Aorta (tissue), 5 donors: ENCODE measurements at places on chromosomes 6 and 20. TPM values are rescaled to one million over a fixed set of nuclear protein-coding genes. Genes with fewer than 3 reads are reported as not detected.

GRCh38 chr6:41315203-41315602 is 20.2 kb upstream of the NCR2 start:
- H3K4me3 ChIP-seq: no peak overlapping the region
- H3K27me3 ChIP-seq: no peaks in the 10 kb centered on the region
- H3K4me1 ChIP-seq: no peaks in the 10 kb centered on the region
- no peak for DNase-seq

DNA sequence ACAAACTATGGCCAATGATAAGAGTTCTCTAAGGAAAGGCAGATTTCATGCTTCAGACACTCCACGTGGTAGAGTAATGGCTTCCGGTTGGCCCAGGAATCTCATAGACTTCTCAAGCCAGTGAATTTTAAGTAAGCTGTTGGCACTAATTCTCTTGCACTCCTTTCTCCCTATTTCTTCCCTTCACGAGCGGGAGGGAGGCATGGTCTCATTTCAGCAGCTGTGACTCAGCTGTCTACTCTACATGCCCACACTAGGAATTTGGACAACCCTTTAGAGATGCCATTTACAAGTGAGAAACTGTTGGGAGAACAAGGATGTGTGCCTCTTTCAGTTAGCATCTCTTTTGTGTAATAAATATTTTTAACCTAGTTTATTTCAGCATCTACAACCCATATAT is 107.7 kb downstream of the PTPRK start:
- H3K4me3 ChIP-seq: no peak overlapping the region
- H3K27me3 ChIP-seq: no peaks in the 10 kb centered on the region

DNA sequence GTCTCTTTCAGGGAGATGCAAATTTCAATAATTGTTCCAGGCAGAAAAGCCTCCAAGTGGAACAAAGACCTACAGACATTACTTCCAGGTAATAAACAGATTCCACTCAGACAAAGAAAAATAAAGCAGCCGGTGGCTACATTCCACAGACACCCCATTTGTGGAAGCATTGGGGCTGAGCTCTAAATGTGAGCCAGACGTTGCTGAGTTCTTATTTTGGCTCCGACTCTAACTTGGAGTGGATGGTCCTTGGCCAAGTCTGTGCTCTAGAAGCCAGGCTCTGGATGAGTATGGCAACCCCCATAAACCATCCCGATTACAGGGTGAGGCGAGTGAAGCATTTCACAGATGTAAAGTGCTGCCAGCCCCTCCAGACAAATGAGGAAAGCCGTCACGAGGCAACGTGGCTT is 6.6 kb downstream of the TRAM2 start:
- peak overlapping the region; percentile 47 for H3K27ac ChIP-seq
- no peak for DNase-seq
- H3K36me3 ChIP-seq: no peaks in the 10 kb centered on the region
- no peak overlapping the region for H3K4me3 ChIP-seq
- no peaks in the 10 kb centered on the region for H3K27me3 ChIP-seq
- peaks cover 9% of the 10 kb centered on the region for H3K4me1 ChIP-seq

DNA sequence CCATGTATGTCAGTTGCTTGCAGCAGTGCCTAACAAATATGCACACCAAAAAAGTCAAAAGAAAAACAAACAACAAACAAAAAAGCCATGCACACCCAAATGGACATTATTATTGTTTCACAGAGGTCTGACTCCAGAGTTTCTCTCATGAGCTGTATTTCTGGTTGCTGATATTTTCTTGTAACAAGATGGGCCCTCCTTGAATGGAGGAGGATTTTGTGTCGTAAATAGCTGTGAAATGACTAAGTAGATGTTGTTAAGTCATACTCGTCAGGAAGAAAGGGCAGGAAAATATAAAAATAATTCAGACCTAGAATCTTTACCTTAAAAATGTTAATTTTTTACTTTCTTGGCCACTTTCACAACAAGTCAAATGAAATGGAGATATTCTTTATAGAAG is 96.0 kb downstream of the PLEKHG1 start:
- H3K4me3 ChIP-seq: no peak overlapping the region
- H3K27ac ChIP-seq: no peak overlapping the region
- DNase-seq: no peak
- no peaks in the 10 kb centered on the region for H3K27me3 ChIP-seq

DNA sequence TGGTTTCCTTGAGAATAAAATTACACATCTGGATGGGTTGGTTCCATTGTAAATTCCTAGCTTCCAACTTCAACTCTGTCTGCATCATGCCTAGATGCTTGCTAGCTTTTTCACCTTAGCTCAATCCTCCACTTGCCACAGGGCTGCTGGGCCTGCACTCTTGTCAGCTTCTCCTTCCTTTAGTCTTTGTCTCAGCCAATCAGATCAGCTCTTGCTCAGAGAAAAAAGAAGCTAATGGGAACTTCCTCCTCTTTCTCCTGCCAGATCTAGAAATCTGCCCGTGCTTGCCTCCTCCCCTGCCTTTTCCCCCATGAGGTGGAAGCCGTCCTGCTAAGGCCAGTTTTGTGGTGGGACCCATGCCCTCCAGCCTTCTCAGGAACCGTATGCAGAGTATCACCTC is 18.5 kb downstream of the RAE1 start:
- no peak overlapping the region for H3K27ac ChIP-seq
- no peak overlapping the region for H3K4me3 ChIP-seq
- no peaks in the 10 kb centered on the region for H3K27me3 ChIP-seq
- H3K4me1 ChIP-seq: no peaks in the 10 kb centered on the region

DNA sequence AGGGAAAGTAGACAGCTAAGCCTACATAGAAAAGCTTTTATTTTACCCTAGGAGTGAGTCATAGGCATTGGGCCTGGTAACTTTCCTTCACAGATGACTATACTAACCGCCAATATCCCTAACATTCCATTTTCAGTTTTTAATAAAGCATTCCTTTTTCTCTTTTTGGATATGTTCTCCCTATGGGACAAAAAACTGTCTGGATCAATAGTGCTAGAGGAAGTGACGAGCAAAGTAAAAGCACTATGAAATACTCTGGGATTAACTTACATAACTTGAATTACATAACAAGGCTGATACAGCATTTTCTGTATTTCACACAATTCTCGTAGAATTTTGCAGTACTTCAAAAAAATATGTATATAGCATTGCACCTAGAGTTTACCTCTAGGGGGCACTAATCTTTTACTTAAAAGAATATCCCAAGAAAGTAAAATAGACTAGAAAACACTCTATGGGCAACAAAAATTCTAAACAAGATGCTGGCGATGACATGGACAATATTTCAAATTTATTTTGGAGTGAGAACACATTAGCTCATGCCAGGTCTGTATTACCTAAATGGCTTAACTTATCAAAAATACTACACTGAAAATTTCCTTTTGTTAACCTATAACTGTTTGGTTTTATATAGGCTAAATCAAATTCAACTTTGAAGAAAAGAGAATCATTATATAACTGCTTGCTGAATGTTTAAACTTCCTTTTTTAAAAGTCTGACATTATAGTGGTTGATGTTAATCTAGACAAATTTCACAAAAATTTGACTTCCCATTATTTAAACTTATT is 66.3 kb upstream of the DST start:
- no peak for DNase-seq
- peaks cover 3% of the 10 kb centered on the region for H3K4me1 ChIP-seq
- no peak overlapping the region for H3K27ac ChIP-seq
- H3K36me3 ChIP-seq: no peaks in the 10 kb centered on the region
- H3K4me3 ChIP-seq: no peak overlapping the region

GRCh38 chr6:154476494-154476893 is 34.0 kb downstream of the CNKSR3 start:
- no peak for DNase-seq
- H3K27me3 ChIP-seq: no peaks in the 10 kb centered on the region
- no peaks in the 10 kb centered on the region for H3K36me3 ChIP-seq

GRCh38 chr6:31952140-31952805 is 6.4 kb downstream of the CFB start:
- no peaks in the 10 kb centered on the region for H3K27me3 ChIP-seq
- H3K4me1 ChIP-seq: no peaks in the 10 kb centered on the region
- no peak overlapping the region for H3K4me3 ChIP-seq
- no peaks in the 10 kb centered on the region for H3K36me3 ChIP-seq
- DNase-seq: peak; percentile 90
- no peak overlapping the region for H3K27ac ChIP-seq

GRCh38 chr6:42841844-42842584 is 37.4 kb upstream of the RPL7L1 start:
- H3K4me1 ChIP-seq: no peaks in the 10 kb centered on the region
- no peak overlapping the region for H3K27ac ChIP-seq
- no peak overlapping the region for H3K4me3 ChIP-seq
- H3K27me3 ChIP-seq: no peaks in the 10 kb centered on the region
- no peak for DNase-seq
- H3K36me3 ChIP-seq: peaks cover 2% of the 10 kb centered on the region

DNA sequence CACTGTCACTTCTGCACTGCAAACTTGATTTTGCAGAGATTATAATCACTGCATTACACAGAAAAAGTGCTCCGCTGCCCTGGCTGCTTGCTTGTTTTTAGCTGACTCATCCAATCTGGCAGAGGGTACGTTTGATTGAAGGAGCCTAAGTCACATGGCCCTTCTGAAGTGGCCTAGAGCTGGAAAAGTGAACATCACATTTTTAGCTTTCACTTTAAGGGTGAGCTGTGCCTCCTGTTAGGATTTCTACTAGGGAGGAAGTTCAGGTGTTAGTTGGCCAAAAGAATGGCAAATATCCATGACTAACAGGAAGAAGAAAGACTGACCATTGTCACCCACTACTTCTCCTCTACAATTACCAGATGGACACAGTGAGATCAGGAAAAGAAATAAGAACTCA is 889.1 kb upstream of the MAP3K7 start:
- no peaks in the 10 kb centered on the region for H3K27me3 ChIP-seq
- H3K4me3 ChIP-seq: no peak overlapping the region
- no peaks in the 10 kb centered on the region for H3K36me3 ChIP-seq

- no peaks in the 10 kb centered on the region for H3K36me3 ChIP-seq
- H3K4me3 ChIP-seq: no peak overlapping the region
- H3K27ac ChIP-seq: no peak overlapping the region
These were observed 53.4 kb downstream of the FAM83B start for GRCh38 chr6:54899986-54900385.

DNA sequence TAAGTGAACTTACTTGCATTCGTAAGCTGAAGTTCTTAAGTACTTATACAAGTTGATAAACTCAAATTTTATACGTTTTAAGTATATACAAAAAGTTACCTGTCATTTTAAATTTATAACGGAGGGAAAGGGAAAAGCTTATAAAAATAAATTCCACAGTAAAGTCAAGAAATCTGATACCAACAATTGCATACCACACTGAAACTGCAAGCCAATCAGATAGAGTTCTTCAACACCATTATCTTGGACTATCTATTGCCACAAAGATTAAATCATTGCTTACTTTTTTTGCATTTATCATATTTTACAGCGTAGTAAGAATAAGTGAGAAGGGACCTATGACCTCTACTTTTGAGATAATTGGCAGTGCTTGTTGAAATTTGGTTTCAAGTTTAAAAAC is 386.7 kb downstream of the TFAP2A start:
- no peak overlapping the region for H3K27ac ChIP-seq
- no peaks in the 10 kb centered on the region for H3K4me1 ChIP-seq
- no peak for DNase-seq
- H3K4me3 ChIP-seq: no peak overlapping the region
- H3K27me3 ChIP-seq: no peaks in the 10 kb centered on the region
- no peaks in the 10 kb centered on the region for H3K36me3 ChIP-seq

HCRTR2 gene
- total RNA-seq: not detected

GJA1 gene
- 185 TPM for total RNA-seq

ANKEF1 gene
- 1.5 TPM for total RNA-seq

FOXS1 gene
- 10.0 TPM for total RNA-seq
